ENCODE measurements at places on chromosomes 4 and X.
A peak's percentile ranks its signal among the peaks of the same experiment; 100 is the strongest.

GRCh38 chrX:810186-810585 is 179.6 kb downstream of the SHOX start:
- no peak for DNase-seq

DNA sequence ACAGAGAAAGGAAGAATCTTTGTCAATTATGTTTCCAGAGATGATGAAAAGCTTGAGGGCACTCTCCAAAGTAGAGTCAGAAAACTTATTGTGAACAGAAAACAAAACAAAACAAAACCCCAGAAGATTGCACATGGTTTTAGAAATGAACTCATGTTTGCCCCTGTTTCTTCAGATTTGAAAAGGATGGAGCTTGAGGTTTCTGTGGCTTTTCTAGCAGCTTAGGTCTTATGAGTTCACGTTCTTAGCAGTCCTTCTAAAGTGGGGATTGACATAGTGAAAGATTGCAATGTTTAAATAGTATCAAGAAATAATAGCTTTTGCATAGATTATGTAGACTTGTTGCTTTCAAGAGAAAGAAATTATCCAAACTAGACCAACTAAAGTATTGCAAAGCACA is 421.8 kb downstream of the GBA3 start:
- DNase-seq: no peak

DNA sequence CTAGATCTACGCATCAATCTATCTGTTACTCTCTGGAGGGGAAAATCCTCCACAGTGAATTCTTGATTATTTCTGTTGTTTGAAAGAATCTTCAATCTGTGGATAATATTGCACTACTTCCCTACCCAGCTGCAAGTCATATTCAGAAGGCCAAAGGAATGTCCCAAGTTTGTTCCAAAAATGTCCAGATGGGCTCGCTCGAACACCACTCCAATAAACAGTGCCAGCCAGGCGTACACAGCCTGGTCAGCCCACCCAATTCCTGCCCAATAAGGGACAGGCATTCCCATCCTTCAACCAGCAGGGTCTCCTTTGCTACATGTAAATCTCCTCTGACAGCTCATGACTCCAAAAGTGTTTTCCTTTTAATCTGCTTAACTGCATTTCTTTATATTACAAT is 80.7 kb upstream of the GPM6B start:
- no peak for DNase-seq

- peak; percentile 71 for DNase-seq
Observed at GRCh38 chr4:15238720-15239119, 189.1 kb upstream of the C1QTNF7 start.

DNA sequence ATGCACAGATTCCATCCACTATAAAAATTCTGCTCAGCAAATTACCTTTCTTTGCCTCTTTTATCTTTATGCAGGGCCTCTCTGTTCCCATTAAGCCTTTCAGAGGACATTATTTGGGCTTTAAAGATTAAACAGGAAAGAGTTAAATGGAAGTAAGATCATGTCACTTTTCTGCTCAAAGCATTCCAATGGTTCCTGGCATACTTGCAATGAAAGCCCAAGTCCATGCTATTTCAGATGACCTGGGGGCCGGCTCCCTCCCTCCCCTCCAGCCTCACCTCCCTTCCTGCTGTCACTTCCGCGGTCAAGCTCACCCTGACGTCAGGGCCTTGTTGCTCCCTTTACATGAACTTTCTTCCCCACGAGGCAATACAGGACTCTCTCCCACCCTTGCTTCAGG is 125.5 kb downstream of the C4orf51 start:
- no peak for DNase-seq

- no peak for DNase-seq
Observed at GRCh38 chr4:152927737-152928136, 8.4 kb upstream of the FHDC1 start.

All from GM23248 (cell line).